ENCODE measurements at places on chromosomes 12 and 14.

GRCh38 chr12:116990971-116991966 lies 80.5 kb downstream of the FBXW8 start:
- H3K27ac ChIP-seq = no peak overlapping the region
- no peaks in the 10 kb centered on the region for H3K4me1 ChIP-seq
- no peak for DNase-seq
- H3K27me3 ChIP-seq = no peaks in the 10 kb centered on the region
- H3K36me3 ChIP-seq = peaks cover 44% of the 10 kb centered on the region
- no peak overlapping the region for H3K4me3 ChIP-seq

- no peaks in the 10 kb centered on the region for H3K4me1 ChIP-seq
- DNase-seq = no peak
- no peak overlapping the region for H3K4me3 ChIP-seq
- no peak overlapping the region for H3K27ac ChIP-seq
- H3K27me3 ChIP-seq = peaks cover 10% of the 10 kb centered on the region
- H3K36me3 ChIP-seq = no peaks in the 10 kb centered on the region
Observed at GRCh38 chr12:70709022-70709421, 71.8 kb upstream of the PTPRB start.

DNA sequence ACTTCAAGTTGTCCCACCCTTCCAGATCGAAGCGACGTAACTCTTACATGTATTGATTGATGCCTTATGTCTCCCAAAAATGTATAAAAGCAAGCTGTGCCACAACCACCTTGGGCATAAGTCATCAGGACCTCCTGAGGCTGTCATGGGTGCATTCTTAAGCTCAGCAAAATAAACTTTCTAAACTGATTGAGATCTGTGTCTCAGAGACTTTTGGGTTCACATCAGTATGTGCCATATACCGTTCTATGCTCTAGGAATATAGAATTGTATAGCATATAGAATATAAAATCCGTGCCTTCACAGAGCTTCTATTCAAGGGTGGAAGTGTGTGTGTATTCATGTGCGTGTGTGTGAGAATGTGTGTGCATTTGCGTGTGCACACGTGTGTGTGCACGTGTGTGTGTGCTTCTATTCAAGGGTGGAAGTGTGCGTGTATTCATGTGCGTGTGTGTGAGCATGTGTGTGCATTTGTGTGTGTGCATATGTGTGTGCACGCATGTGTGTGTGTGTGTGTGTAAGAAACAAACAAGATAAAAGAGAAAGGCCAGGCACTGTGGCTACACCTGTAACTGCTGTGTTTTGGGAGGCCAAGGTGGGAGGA lies 11.5 kb upstream of the STX2 start:
- no peaks in the 10 kb centered on the region for H3K36me3 ChIP-seq
- DNase-seq = no peak
- peaks cover 18% of the 10 kb centered on the region for H3K27me3 ChIP-seq
- no peak overlapping the region for H3K27ac ChIP-seq
- no peak overlapping the region for H3K4me3 ChIP-seq

- H3K36me3 ChIP-seq = no peaks in the 10 kb centered on the region
- no peak overlapping the region for H3K27ac ChIP-seq
- H3K4me3 ChIP-seq = no peak overlapping the region
- no peak for DNase-seq
Observed at GRCh38 chr14:105499256-105500035, 8.4 kb downstream of the TEDC1 start.

GRCh38 chr12:99493197-99493596 lies 154.4 kb upstream of the GARIN6 start:
- no peaks in the 10 kb centered on the region for H3K4me1 ChIP-seq
- no peak overlapping the region for H3K27ac ChIP-seq
- no peak for DNase-seq
- no peaks in the 10 kb centered on the region for H3K27me3 ChIP-seq
- no peak overlapping the region for H3K4me3 ChIP-seq
- H3K36me3 ChIP-seq = no peaks in the 10 kb centered on the region

DNA sequence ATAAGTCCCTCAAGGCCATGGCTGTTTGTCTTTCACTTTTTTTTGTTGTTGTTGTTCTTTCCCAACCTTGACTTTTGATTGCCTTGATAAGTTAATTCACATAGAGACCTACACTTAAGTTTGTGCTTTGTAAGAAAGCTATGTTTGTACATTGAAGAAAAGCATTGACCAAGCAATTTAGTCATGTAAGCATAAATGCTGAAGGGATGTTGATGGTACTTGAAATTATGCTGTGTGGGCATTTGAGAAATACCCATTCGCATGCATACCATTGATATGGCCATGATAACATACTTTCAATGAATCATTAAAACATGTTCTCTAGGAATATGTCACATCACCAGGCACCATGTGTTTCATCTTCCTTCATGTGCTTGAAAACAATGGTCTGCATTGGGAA lies 803.7 kb upstream of the TMEM132C start:
- no peak overlapping the region for H3K27ac ChIP-seq
- H3K4me1 ChIP-seq = no peaks in the 10 kb centered on the region
- no peaks in the 10 kb centered on the region for H3K36me3 ChIP-seq
- no peak overlapping the region for H3K4me3 ChIP-seq
- H3K27me3 ChIP-seq = peaks cover 7% of the 10 kb centered on the region
- no peak for DNase-seq

GRCh38 chr12:103930787-103931735 lies 851 bp downstream of the HSP90B1 start:
- H3K27me3 ChIP-seq = no peaks in the 10 kb centered on the region
- peak overlapping the region; percentile 88 for H3K4me3 ChIP-seq
- no peaks in the 10 kb centered on the region for H3K36me3 ChIP-seq

- H3K4me3 ChIP-seq = peak overlapping the region; percentile 92
- no peak for DNase-seq
- peaks cover 6% of the 10 kb centered on the region for H3K4me1 ChIP-seq
- H3K27me3 ChIP-seq = peaks cover 13% of the 10 kb centered on the region
Observed at GRCh38 chr12:7091660-7092228, 501 bp downstream of the C1R start.

DNA sequence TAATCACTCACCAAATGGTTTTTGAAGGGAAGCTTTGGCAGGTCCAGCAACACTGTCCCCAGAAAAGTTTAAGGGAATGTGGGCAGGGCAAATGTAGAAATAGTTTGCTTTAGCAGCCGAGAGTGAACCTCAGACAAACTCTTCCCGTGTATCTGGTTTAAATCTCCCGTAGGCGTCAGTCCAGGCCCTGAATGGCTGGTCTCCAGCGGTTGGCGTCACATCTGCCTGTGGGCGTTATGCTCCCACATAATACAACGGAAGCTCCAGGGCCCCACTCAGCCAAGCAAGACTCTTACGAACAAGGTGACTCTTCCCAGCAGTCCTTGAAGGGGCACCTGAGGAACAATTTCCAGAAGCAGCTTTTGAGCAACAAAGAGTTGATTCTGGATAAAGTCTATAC lies 942 bp downstream of the ZC2HC1C start:
- H3K27me3 ChIP-seq = no peaks in the 10 kb centered on the region
- no peak overlapping the region for H3K27ac ChIP-seq
- peaks cover 5% of the 10 kb centered on the region for H3K4me1 ChIP-seq
- no peak overlapping the region for H3K4me3 ChIP-seq

DNA sequence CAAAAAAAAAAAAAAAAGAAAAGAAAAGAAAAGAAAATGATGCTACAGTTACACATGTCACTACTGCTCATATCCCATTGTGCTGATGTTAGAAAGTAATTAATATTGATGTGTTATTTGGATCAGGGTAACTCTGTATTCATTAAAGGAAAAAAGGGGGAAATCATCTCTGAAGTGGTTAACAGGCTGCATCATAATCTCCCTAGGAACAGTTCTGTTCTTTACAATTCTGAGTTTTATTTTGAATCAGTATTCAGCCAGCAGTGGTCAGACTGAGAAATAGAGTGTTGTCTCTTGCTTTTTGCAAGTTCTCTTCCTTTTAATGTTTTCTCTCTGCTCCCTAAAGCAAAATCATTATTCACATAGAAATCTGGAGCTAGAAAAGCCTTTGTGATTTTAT lies 128.6 kb upstream of the CRY1 start:
- H3K27ac ChIP-seq = no peak overlapping the region
- H3K36me3 ChIP-seq = no peaks in the 10 kb centered on the region
- H3K4me3 ChIP-seq = no peak overlapping the region
- H3K27me3 ChIP-seq = peaks cover 26% of the 10 kb centered on the region

DNA sequence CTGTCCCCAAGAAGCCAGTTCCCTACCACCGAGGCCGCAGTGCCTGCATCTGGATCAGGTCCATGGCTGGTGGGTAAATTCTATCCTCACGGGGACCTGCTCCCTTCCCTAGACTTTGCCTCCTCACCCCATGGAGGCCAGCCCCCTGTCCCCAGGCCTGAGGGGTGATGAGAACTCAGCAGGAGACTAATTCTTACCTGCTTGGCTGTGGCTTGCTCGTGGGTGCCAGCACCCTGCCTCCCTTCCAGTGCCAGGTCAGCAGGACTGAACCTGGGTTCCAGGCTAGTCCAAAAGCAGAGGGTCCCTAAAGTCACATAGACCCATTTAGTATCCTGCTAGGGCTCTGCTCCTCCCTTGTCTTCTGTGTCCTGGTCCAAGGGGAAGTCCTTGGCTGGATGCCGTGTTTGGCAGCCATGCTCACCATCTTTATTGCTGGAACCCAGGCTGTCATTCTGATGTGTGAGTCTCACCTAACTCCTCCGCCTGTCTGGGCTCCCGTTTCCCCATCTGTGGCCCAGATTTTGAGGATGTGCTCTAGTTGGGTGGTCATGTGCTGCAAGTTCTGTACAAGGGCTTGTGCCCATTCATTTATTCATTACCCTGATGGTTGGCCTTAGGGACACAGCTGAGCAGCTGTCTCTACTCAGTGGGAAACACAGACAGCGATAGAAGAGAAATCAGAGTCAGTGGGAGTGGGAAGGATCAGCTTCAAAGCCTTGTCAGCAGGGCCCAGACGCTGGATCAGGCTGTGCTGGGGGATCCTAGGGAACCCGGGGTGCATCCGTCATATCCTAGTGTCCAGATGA lies 949 bp downstream of the PLBD2 start:
- H3K4me1 ChIP-seq = peaks cover 14% of the 10 kb centered on the region
- DNase-seq = peak; percentile 9
- peak overlapping the region; percentile 93 for H3K4me3 ChIP-seq
- H3K36me3 ChIP-seq = no peaks in the 10 kb centered on the region
- peak overlapping the region; percentile 95 for H3K27ac ChIP-seq

DNA sequence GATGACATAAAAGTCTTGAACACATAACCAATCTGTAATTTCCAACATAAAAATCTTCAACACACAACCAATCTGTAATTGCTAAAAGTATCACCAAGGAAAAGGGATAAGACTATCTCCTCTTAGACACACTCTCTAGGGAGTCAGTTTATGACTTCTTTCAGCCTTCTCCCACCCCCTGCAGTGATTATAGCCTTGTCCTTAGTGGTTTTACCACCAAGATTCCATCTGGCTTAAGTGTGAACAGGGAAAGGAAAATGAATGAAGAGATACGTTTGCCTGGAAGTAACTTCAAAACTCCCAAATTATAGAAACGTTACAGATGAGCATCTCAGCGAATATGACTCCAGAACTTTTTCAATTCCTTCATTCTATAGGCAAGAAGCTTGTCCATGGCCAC lies 136.2 kb upstream of the RASSF8 start:
- no peak overlapping the region for H3K4me3 ChIP-seq
- H3K36me3 ChIP-seq = no peaks in the 10 kb centered on the region
- H3K27me3 ChIP-seq = no peaks in the 10 kb centered on the region
- DNase-seq = no peak
- H3K4me1 ChIP-seq = no peaks in the 10 kb centered on the region
- no peak overlapping the region for H3K27ac ChIP-seq

DNA sequence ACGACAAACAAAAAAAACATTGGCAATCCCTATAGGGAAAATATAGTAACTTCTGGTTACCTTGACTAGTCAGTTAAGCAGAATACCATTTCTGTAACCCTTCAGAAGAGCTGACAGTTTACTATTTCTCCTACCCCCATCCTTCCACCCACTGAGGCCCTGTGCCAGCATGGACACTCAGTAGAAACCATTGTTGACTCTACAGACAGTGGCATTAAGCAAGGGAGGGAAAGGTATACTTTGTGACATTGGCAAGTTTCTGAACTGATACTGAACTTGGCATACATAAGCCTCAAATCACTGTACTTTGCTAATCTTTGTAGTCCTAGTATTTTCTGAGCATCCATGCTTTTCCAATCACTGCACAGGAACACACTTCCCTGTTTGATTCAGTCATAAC lies 33.4 kb upstream of the VSX2 start:
- no peak for DNase-seq
- H3K27ac ChIP-seq = no peak overlapping the region
- H3K4me3 ChIP-seq = no peak overlapping the region
- no peaks in the 10 kb centered on the region for H3K36me3 ChIP-seq

- H3K4me3 ChIP-seq = peak within 1 kb of the TSS; percentile 55
- DNase-seq = no peak
- peaks cover 12% of the 10 kb centered on the region for H3K36me3 ChIP-seq
- H3K27me3 ChIP-seq = peaks cover 76% of the 10 kb centered on the region
Observed at GRCh38 chr14:60648934-60649874, at the start of gene SIX1. TSS of gene SIX1 (minus strand) at chr14:60649477. CDS start at chr14:60649189, 288 bp downstream.

- no peak for DNase-seq
- H3K36me3 ChIP-seq = no peaks in the 10 kb centered on the region
- H3K27me3 ChIP-seq = no peaks in the 10 kb centered on the region
- H3K4me3 ChIP-seq = no peak overlapping the region
Observed at GRCh38 chr14:73862480-73862879, 10.8 kb downstream of the PTGR2 start.

GRCh38 chr12:85057370-85057963 lies 21.3 kb downstream of the LRRIQ1 start:
- peaks cover 7% of the 10 kb centered on the region for H3K4me1 ChIP-seq
- no peak overlapping the region for H3K27ac ChIP-seq
- no peaks in the 10 kb centered on the region for H3K36me3 ChIP-seq
- H3K4me3 ChIP-seq = no peak overlapping the region
- DNase-seq = no peak

DNA sequence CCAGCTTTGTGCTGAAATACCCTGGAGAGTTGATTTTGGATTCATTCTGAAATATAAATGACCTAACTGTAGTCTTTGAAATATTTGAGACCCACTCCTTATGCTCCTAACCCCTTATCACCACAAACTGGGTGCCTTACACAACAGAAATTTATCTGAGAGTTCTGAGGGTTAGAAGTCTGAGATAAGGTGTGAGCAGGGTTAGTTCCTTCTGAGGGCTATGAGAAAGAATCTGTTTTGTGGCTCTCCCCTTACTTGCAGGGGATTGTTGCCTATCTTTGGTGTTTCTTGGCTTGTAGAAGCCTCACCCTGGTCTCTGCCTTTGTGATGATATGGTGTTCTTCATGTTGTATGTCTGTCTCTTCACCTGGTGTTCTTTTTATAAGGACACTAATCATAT lies 91.7 kb downstream of the DERA start:
- no peak overlapping the region for H3K4me3 ChIP-seq
- no peaks in the 10 kb centered on the region for H3K4me1 ChIP-seq
- peak overlapping the region; percentile 34 for H3K27ac ChIP-seq
- no peaks in the 10 kb centered on the region for H3K27me3 ChIP-seq
- no peak for DNase-seq
- peaks cover 22% of the 10 kb centered on the region for H3K36me3 ChIP-seq

All from naive B cell (primary cell).